Daoy (cell line): ENCODE measurements at places on chromosomes 2 and 18. TPM values are rescaled to one million over a fixed set of nuclear protein-coding genes. Genes with fewer than 3 reads are reported as not detected.

The CYTIP gene
- 3.1 and 5.9 TPM in 2 replicates for total RNA-seq

The GORASP2 gene
- total RNA-seq = 34.2 and 43.3 TPM in 2 replicates

The LOXHD1 gene
- not detected in 2 replicates for total RNA-seq

- DNase-seq = no peak
Measured at GRCh38 chr2:46065152-46065551, 232.1 kb upstream of the EPAS1 start.
